ENCODE measurements at places on chromosomes 3 and 15.
A peak's percentile ranks its signal among the peaks of the same experiment; 100 is the strongest.

DNA sequence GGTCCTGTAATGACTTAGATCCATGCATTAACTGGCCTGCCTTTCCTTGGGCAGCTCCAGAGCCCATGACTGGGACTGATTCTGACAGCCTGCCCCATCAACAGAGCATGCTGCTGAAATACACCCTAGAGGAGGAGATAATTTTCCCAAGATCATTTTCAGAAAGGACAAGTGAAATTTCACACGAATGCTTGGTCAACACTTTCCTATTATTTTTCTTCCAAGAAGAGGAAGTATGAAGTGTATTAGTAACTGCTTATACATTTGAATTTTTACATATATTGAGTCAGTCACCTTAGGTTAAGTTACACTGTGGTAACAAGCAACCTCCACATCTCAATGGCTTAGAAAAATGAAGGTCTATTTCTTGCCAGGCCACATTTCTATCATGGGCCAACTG, 9.7 kb upstream of the NMNAT3 start:
- DNase-seq: no peak

DNA sequence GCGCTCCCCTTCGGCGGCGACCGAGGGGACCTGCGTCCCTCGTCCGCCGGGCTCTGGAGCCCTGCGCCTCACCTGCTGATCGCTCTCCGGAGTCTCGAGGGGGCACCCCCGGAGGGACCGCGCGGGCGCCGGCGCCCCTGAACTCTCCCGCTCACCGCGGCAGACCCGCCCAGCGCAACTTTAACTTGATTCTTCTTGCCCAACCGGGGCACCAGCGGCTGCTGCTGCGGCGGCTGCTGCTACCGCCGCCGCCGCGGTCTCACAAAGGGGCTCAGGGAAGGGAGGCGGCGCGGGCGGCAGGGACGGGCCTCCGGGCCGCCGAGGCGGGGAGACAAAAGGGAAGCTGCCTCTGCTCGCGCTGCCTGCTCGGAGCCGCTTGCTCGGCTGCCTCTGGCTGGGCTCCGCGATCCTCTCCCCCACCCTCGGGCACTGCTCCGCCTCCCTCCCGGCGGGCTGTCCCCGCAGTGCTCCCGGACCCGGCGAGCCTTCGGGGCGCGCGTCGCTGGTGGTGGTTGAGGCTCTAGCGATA, at the start of gene PPM1L:
Gene PPM1L, plus strand, starts transcription at position 456 of the 529 bp plus-strand sequence.
- peak; percentile 64 for DNase-seq

DNA sequence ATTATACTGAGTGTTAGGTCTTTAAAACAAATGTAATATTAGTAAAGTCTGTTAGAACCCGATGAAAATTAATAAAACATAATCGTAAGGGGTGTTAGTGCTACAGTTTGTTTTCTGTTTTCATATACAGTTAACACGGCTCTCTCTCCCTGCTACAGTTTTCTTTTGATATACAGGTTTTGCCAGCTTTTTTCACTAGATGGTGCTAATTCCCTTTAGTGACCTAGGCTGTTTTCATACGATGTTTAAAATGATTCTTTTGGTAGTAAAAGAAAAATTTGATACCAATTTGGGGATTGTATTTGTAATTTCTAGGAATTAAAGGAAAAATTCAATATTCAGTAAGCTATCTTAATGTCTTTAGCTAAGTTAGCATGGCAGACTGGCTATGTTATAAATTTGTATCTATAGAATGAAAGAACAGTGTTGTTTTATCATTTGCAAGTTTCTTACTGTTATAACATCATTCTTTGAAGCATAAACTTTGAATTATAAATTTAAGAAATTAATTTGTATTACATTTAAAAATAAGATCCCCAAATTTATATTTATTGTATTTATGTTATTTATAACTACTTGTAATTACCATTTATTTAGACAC, 11.5 kb downstream of the APH1B start:
- peak; percentile 61 for DNase-seq

DNA sequence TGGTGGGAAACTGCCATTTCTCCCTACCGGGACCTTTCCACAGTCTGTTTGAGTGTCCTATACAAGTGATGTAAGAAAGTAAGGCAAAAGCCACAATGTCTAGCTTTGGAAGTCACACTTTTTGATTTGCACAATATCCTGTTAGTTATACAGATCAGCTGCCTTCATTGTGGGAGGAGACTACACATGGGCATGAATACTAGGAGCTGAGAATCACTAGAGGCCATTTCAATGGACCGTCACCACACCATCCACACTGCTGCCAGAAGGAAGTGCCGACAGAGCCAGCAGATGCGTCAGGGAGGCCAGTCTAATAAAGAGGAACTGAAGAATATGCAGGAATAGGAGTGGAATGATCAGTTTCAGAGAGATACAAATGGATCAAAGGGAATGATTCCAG, 65.8 kb downstream of the SCN11A start:
- DNase-seq: peak; percentile 42

GRCh38 chr3:171901615-171902312, 58.6 kb downstream of the TMEM212 start:
- DNase-seq: no peak

DNA sequence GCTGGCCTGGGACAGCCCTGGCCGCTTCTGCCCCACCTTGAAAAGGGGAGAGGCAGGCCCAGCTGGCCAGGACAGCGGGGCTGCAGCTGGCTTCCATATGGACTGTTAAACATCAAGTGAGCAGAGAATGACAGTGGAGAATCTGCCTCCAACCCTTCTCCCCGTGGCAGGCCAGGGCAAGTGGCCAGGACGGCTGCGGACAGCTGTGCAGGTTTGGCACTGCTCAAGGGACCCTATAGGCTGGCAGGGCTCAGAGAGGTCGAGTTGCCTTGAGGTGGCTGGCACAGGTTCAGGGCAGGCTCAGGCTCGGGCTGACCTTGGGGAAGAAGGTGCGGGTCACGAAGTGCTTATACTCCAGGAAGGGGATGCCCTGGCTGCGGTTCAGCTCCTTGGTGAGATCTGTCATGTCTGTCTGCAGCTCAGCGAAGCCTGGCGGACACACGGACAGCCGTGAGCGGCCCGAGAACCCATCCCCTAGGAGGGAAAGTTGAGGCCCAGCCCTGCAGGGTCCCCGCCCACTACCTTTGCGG, 24.3 kb downstream of the H1-8 start:
- DNase-seq: no peak

GRCh38 chr15:86624261-86625036, 544.8 kb downstream of the AGBL1 start:
- peak; percentile 94 for DNase-seq

Data from fibroblast of skin of back (primary cell).